Fibroblast of the aortic adventitia (primary cell): ENCODE measurements at places on chromosomes 7 and 10.

DNA sequence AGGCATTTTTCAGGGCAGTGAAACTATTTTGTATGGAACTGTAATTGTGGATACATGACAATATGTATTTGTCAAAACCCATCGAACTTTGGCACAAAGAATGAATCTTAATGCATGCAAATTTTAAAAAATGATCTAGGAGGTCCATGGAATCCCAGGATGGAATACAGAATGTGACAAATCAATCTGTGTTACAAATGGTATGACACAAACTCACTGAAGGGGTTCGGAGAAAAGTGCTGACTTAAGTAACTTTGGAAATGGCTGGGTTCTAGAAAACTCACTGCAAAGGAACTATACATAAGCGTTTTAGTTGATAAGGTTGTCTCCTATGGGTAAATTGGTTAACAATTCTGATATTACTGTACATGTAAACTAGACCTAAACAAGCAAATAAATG lies 26.0 kb downstream of the CALN1 start:
- DNase-seq: no peak

DNA sequence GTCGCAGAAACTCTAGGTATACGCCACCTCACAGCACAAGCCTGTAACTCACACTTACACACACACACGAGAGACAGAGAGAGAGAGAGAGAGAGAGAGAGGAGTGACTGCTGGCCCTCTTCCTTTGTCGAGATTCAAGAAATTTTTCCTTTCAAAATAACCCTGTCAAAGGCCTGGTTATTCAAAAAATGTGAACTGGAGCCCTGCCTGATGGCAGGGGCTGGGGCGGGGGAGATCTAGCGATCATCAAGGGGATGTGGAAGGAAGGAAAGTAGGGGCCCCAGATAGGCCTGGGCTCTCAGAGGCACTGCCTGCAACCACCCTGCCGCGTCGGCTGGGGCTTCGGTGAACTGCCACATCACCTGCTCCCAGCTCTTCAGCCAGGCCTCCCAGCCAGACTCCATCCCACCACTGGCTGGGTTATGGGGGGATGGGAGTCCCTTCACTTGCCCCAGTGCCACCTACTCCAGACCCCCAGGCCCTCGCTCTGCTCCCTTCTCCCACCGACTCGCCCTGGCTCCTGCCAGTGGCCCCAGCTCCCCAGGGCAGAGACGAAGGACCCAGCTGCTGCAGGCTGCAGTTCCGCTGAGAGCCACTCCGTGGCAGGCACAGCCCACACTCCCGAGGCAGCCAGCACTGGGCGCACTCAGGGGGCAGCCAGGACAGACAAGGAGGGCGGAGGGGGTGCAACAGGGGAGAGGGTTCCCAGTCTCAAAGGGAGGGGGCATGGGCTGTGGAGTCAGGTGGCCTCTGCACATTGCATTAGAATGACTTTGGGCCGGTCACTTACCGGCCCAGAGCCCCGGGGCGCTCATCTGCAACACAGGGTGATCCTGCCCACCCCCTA lies 15.3 kb downstream of the KCNH2 start:
- peak; percentile 23 for DNase-seq

DNA sequence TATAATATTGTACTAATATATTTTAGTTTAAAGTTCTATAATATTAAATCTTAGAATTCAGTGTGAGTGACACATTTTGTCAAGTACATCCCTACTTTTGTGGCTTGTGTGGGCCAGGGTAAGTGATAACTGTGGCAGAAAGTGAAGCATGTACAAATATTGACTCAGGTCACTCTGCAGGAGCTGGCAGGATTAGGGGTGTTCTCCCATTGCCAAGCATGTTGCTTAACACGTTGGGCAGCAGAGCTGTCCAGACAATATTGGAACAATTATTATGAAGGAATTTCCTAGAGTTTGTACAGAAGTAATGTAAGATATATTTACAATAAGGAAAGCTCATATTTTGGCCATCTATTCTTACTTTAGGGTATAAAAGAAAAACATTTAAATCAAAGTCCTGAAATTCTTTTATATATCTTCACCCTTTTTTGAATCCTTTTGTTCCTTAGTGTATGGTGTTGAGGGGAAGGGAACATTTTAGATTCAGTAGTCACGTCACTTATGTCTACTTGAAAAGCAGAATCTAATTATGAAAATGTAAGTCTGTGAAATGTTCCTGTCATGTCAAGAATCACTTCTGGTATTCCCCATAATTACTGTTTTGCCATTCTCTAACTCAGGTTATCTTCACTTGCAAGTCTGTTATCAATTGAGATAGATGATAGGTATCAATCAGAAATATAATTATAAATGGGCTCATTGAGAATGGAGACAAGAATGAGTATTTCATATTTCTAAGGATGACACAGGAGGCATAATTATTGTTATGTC lies 4.0 kb downstream of the HDAC9 start:
- peak; percentile 60 for DNase-seq

DNA sequence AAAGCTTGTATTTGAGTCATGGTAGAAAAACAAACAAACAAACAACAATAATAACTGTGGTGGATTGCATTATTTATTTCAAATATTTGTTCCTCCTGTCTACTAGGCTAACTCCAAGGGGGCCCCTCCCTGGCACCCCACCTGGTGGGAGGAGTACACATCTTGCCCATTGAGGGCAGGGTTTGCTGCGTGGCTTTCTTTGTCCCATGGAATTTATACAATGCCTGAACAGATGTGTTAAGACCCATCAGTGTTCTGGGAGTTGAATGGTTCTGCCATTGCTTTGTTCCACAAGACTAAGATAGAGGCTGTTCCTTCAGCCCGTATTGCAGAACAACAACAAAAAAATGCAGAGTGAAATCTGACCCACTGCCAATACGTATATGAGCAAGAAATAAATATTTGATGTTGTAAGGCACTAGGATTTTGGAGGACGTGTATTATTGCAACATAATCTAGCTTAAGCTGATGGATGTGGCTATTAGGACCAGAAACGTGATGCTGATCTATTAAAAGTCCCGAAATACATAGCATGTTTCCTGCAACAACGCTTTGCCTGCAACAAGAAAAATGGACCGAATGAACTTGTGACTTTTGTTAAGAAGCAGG lies 119.1 kb upstream of the JCAD start:
- DNase-seq: peak; percentile 87

GRCh38 chr10:19209319-19209718 lies 160.7 kb downstream of the MALRD1 start:
- no peak for DNase-seq

- no peak for DNase-seq
Observed at GRCh38 chr10:84314275-84314674, 14.1 kb upstream of the CCSER2 start.

DNA sequence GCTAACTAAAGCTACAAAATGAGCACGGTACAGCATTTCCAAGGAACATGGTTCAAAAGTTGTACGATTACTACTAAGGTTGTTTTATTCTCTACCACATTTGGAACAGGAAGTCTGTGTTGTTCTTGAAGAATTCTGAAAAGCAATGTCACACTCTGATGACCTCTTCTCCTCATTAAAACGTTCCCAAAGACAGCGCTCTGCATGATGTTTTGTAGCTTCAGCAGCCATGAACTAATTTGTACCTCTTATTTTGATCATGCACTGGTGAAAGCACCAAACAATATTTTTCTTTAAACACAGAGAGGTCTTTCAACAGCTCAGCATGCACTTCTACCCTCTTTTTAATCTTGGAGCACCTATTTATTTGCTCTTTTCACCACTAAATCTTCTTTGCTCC lies 75.0 kb upstream of the TES start:
- no peak for DNase-seq

- DNase-seq: no peak
Observed at GRCh38 chr7:35257251-35258124, 3.6 kb upstream of the TBX20 start.

DNA sequence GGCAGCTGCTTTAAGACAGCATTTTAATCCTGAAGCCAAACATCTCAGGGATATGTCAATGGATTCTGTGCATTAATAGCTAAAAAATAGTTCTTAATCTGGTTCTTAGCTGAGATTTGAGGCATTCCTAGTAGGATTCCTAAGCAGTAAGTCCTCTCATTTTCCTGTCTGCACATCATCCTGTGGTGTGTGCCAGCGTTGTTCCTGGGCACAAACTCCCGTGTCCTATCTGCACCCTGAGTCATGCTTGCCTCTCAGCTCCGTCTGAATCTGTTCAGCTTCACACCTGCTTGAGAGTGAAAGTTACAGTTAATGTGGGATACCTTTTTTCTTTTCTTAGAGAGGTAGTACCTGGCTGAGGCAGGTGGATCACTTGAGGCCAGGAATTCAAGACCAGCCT lies 19.5 kb downstream of the BAG3 start:
- peak; percentile 57 for DNase-seq

- no peak for DNase-seq
Observed at GRCh38 chr7:158958618-158959017, 102.3 kb downstream of the DYNC2I1 start.

DNA sequence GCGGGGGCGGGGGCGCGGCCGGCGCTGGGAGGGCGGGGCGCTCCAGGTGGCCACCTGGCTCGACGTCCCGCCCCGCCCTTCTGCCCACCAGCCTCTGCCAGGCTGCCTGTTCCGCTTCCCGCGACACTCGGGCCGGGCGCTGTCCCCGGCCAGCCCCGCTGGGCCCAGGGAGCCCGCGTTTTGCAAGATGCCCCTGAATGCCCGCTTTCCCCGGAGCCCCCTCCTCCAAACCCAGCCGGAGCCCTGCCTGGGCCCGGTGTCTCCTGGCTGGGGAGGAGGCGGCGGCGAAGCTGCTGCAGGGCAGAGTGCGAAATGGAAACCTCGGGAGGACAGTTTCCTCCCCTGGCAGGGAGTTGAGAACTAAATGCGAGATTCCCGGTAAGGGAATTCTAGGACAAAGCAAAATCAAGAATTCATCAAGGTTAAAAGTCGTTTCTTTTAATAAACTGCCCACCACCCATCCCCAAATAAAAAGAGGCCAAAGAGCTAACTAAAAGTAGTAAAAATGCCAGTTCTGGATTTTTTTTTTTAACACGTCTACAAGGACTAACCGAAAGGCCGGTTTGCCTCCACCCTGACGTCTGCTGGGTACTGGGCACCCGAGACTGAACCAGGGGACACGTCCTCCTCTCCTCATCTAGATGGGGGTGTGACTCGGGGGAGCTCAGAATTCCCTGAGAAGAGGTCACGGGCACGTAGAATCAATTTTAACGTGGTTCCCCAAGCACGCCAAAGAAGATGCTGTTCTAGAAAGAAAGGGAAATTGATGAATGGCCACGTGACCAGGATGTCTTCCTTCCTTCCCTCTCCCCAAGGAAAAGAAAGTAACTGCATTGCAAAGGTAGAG lies 200.4 kb upstream of the NFE2L3 start:
- no peak for DNase-seq

- no peak for DNase-seq
Observed at GRCh38 chr10:33244354-33244967, 90.0 kb downstream of the NRP1 start.
